ENCODE measurements at places on chromosomes 3 and 15.
A peak's percentile ranks its signal among the peaks of the same experiment; 100 is the strongest.

DNA sequence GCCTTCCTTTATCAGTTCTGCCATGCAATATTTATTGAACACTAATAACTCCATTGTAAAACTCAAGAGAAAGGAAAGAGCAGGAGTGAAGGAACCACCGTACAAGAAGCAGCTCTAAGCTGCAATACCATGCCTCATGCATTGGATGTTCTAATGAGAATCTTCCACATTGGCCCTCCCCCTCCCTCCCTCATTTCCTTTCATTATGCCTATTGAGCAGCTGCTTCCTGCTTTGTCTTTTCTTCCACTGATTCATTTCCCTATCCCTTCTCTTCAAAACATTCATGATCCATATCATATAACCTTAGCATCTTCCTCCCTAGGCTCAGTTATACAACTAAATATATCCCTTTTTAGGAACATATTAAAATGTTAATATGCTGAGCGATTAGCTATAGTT, 698.7 kb upstream of the GOLIM4 start:
- DNase-seq = no peak

GRCh38 chr3:131802029-131802428, 232.8 kb downstream of the CPNE4 start:
- no peak for DNase-seq

- no peak for DNase-seq
Observed at GRCh38 chr3:2360815-2361214, 262.1 kb downstream of the CNTN4 start.

DNA sequence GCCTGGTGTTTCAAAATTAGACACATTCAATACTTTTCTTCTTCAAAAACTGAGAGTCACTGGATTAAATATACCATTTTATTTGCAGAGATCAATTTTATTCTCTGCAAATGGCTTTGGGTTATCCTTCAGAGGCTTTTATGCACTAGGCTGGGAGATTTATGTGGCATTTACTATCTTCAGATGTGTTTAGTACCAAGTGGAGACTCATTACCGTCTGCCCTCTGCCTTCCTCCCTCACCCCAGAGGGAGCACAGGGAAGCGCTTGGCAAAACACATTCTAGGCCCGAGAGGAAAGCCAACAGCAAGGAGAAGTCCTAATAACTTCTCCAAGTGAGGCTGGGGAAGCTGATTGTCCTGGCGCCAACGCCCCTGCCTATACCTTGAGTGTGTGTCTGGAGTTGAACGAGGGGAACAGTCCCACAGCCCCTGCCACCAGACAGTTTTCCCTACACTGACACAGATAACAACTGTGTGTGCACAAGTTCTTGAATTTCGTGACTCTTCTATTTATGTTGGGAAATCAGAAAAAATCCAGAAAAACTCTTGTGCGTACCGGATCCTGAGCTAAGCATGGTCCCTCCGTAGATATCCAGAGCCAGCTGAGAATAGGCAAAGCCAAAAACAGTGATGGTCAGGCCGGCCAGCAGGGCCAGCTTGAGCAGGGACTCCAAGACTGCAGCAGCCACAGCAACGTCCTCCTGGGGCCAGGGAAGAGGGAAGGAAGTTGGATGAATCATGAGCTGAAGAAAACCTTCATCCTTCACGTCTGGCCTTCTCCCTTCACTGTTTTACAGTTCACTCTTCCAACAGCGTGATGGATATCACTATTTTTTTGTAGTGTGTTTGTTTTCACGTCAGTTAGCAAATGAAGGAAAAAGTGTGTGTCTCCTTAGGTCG, 26.6 kb downstream of the RFT1 start:
- DNase-seq = no peak

DNA sequence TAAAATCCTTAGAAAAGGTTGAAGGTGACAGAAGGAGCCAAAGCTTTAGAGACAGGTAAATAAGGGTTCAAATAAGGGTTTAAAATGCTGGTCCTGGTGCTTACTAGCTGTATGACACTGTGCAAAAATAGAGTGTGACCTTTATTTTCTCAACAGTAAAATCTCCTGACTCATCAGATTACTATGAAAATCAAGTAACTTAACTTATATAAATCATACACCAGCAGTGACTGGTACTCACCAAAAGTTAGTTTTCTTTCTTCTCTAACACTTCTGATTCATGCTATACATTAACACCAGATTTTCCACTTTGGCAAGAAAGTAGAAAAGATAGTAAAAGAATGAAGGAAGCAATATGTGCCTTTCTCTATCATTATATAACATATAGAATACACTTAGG, 205.9 kb upstream of the GBE1 start:
- peak; percentile 19 for DNase-seq

DNA sequence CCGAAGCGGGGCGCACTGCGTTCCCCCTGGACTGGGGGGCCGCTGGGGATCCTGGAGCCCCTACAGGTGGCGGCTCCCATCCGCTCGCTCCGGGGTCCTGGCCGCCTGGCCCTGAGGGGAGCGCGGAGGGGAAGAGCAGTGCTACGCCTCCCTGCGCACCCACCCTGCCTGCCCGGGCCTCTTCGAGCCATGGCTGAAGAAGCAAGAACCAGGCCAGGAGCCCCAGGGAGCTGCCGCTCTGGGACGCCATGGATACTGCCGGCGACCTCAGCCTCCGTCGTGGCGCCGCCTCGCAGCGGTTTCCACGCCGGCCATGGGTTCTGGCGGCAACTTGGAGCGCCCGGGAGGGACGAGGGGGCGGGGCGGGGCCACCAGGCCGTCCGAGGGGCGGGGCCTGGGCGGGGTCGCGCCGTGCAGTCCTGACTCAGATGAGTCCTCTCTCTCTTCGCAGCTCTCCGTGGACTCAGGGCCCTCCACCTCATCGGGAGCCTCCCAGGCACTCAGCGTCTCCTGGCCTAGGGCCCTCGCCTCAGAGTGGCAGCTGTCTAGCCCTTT, 50.9 kb downstream of the MYL3 start:
- peak; percentile 56 for DNase-seq

DNA sequence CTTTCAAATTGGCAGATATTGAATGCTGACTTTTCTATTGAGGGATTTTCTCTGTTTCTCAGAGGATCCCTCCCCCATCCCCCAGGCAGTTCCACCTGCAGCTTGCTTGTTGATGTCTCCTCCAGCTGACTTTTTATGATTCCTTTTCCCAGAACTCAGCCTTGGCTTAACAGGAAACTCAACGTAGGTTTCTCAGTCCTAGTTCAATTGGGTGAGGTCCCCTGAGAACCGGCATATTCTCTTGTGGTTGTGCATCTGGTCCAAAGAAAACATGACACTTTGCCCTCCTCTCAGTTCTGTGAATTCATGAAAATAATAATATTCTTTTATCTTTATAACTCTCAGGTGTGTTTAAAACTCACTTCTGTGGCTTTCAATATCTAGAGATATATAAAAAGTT, 1222.1 kb downstream of the OTOL1 start:
- no peak for DNase-seq

- DNase-seq = peak; percentile 20
Observed at GRCh38 chr3:39154280-39155021, 1.1 kb upstream of the CSRNP1 start.

DNA sequence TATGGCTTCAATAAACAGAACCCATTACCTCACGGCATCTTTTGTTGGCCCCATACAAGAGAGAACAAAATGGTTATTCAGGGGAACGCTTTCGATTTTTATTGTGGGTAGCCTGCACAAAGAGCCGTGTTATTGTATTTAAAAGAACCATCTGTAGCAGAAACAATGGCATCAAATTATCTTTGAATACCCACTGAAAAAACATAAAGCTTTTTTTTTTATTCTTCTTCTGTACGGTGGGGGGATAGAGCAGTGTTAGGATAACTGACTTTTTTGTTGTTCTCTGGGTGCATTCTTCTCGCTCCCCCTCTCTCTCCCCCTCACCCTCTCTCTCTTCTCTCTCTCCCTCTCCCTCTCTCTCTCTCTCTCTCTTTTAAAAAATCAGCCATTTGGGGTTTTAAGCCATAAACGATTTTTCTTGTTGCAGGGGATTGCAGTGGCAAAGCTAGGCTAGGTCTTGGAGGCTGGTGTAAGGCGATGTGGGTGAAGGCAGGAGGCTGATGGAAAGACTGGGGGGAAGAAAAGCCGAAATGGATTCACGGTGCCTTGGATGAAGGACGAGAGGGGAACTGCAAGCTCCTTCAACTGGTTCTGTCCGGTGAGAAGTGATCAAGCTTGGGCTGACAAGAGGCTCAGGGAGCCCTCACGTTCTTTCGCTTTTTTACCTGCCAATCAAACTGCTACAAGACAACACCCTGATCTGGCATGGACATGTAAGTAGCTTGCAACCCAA, 12.4 kb upstream of the SOX2 start:
- no peak for DNase-seq

GRCh38 chr3:99373088-99373845, 265.1 kb upstream of the COL8A1 start:
- DNase-seq = no peak

GRCh38 chr15:62644889-62645742, 397.4 kb upstream of the TPM1 start:
- no peak for DNase-seq

DNA sequence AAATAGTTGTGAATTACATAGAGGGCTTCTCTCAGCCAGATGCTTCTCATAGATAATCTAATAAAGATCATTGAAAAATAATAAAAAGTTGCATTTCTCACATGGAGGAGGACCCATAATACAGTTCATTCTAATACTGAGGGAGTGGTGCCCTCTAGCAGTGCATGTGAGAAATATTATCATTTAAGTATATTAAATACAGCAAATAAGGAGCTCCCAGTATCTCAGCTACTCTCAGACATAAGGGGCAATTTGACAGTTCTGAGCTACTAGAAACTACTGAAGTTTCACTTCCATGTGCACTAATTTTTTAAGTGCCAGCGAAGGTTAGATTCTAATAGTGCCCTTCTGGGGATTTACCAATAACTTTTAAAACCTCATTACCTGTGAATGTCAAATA, 188.3 kb downstream of the IL5RA start:
- DNase-seq = no peak

- no peak for DNase-seq
Observed at GRCh38 chr3:41053220-41053619, 146.1 kb upstream of the CTNNB1 start.

GRCh38 chr3:42031808-42032480, 59.2 kb upstream of the TRAK1 start:
- peak; percentile 44 for DNase-seq

- no peak for DNase-seq
Observed at GRCh38 chr3:71398157-71398836, 185.2 kb downstream of the FOXP1 start.

- no peak for DNase-seq
Observed at GRCh38 chr15:32819448-32819847, 101.6 kb downstream of the GREM1 start.

GRCh38 chr3:151011427-151011826, 38.9 kb upstream of the CLRN1 start:
- peak; percentile 4 for DNase-seq

DNA sequence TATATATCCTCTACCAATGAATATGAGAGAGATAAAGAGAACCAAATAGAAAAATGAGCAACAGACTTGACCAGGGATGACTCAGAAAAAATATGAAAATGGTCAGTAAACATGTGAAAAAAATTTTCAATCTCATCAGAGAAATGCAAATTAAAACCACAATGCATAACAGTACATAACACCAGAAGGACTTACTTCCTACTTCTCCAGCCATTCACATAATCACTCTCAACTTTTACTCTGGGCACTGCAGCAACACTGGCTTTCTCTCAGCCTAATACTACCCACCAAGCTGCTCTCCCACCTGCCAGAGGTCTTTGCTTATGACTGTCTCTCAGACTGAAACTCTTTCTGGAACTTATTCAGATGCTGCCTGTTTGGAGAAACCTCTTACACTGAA, 49.4 kb downstream of the DPH6 start:
- DNase-seq = no peak

- no peak for DNase-seq
Observed at GRCh38 chr3:167872032-167872431, 136.5 kb downstream of the SERPINI1 start.

GRCh38 chr15:91881569-91882297, 28.2 kb downstream of the SLCO3A1 start:
- DNase-seq = no peak

- DNase-seq = no peak
Observed at GRCh38 chr3:88385090-88385489, 235.3 kb downstream of the C3orf38 start.

DNA sequence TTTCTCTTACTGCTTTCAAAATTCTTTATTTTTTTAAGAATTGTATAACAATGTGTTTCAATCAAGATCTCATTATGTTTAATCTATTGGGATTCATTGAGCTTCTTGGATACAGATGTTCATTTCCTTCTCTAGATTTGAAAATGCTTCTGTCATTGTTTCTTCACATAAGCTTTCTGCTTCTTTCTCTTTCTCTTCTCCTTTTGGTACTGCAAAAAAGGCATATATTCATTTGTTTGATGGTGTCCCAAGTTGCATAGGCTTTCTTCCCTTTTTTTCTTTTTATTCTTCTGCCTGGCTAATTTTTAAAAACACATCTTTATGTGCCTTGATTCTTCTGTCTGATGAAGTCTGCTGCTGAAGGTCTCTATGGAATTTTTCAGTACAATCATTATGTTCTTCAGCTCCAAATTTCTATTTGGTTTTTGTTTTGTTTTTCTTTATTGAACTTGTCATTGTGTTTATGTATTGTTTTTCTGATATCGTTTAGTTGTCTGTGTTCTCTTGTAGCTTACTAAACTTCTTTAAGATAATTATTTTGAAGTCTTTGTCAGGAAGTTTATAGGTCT, 88.9 kb downstream of the DTWD1 start:
- no peak for DNase-seq

DNA sequence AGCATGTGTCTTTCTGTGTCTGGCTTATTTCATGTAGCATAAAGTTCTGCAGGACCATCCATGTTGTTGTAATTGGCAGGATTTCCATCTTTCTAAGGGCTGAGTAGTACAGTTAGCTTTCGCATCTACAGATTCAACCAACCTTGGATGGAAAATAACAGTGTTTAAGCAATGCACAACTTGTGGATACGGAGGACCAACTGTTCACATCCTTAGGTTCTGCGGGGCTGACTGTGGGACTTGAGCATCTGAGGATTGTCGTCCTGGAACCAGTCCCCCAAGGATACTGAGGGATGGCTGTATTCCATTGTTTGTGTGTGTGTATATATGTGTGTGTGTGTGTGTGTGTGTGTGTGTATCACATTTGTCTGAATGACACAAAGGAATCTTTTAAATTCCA, 27.7 kb downstream of the ABHD17C start:
- DNase-seq = no peak

- DNase-seq = no peak
Observed at GRCh38 chr15:61892140-61892539, 168.1 kb downstream of the VPS13C start.

DNA sequence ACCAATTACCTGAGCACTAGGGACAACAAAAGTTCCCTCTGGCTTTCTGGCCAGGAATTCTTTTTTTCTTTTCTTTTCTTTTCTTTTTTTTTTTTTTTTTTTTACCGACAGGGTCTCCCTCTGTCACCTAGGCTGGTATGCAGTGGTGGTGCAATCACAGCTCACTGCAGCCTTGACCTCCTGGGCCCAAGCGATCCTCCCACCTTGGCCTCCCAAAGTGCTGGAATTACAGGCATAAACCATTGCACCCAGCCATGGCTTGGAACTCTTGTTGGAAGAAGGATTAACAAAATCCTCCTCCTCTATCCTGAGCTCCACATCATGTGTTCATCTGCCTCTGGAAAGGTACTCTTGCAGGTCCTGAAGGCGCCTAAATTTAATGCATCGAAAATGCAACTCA, 2.9 kb upstream of the LTF start:
- no peak for DNase-seq

- DNase-seq = no peak
Observed at GRCh38 chr3:45437383-45437782, 49.0 kb downstream of the LARS2 start.
